ENCODE measurements at places on chromosomes 2 and 18.
A peak's percentile ranks its signal among the peaks of the same experiment; 100 is the strongest.

GRCh38 chr18:74496508-74497323, 553 bp downstream of the CNDP2 start:
- peak; percentile 79 for DNase-seq

DNA sequence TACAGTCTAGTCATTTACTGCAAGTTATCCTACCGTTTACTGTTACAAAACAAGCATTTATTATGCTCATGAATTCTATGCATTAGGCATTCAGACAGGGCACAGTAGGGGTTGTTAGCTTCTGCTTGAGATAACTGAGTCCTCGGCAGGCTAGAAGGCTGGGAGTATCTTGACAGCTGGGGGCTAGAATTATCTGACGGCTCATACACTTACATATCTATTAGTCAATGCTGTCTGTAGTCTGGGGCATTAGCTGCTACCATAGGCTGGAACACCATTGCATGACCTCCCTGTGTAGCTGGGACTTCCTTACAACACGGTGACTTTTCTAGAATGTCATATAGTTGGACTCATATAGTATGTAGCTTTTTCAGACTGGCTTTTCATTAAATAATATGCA, 61.9 kb upstream of the ALK start:
- DNase-seq = no peak

- DNase-seq = no peak
Observed at GRCh38 chr2:72006188-72006736, 141.4 kb downstream of the CYP26B1 start.

DNA sequence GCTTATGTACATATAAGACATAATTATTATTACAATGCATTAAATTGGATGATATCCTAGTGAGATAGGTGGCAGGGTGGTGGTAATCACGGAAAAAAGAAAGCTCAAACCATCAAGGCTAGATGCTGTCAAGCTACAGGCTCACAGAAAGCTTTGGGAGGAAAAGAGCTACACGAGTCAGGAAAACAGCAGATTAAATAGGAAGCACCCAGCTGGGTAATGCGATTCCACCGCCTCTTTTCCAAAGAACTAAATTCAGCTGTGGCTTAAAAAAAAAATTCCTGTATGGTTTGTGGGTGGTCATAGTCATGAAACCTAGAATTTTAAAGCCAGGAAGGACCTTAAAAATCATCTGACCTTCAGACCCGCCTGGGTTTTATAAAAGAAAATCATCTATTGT, 23.7 kb upstream of the PTPN4 start:
- DNase-seq = no peak

DNA sequence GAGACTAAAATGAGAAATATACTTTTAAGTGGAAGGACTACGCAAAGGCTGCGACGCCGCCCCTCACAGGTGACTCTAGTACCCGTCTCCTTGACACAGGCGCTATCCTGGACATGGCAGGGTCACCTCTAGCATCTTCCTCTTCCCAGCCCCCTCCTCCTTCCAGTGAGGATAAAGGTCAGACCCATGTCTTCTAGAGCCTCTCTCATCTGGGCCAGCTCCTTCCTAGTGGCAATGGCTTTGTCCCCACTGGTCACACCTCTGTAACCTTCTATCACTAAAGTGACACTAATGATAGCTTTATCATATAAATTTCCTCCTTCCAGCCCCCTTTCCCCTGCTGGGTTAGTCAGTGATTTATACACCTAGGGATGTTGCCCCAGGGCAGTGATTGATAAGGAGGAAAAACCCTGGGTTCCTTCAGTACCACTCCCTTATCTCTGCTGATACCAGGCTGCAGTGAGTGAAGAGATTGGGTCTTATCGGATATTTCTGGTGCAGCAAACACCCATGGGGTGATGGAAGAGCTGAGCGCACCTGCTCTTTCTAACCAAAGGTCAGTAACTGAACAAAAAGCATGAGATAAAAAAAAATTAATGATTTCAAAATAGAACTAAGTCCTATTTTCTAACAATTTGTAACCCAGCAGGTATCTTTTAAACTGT, 62.0 kb upstream of the FZD5 start:
- DNase-seq = no peak

GRCh38 chr2:126912201-126912600, 13.5 kb downstream of the TEX51 start:
- no peak for DNase-seq

DNA sequence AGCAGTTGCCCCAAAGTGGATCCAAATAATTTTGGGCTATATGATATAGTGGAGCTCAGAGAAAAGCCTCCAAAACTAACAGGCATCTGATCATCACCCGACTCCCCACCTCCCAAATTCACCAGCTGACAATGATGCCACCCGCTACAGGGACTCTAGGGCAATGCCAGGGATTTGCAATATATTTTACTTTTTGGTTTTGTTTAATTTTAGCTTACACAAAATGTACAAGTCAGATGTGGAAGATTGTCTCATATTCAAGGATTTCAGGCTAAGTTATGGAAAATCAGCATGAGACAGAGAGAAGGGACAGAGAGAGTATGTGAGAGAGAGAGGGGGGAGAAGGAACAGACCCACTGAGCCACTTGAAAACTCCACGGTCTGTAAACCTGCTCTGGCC, 187.4 kb downstream of the TMEM247 start:
- DNase-seq = no peak

GRCh38 chr2:98127229-98127989, 40.4 kb downstream of the VWA3B start:
- no peak for DNase-seq

DNA sequence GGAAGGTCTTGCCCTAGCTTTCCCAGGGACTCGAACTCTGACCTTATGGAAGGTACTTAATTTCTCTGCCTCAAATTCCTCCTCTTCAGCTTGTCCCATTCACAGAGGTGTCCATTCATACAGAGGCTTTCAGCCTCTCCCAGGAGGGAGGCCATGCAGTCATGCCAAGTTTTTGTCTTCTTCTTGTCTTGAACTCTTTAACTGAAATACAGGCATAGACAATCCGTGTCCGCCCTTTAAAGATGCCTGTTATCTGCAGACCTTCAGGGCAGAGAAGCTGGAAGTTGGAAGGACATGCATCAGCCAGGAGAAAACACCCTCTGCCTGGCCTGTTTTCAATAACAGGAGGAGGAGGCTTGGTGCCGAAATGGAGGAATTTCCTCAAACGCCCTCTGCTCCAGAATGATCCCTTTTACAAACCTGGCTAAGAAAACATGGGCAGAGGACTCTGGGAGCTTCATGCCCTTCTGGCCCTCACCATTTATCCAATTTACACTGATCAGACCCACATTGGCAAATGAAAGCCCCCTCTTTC, 308.3 kb downstream of the MYCN start:
- no peak for DNase-seq

DNA sequence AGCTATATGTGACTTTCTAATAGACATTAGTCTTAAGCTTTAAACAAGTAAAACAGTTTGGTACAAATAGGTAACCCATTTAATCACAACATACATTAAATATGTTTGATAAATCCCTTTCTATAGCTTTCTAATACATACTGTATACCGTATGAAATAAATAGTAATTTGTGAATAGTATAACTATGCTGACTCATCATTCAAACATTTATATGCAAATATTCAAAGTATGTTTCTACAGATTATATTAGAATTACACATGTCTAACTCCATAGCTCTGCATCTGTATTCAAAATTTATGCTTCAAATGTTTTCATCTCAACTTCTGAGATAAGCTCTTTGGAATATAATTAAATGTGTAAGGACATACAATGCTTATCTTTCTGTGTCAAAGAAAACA, 142.7 kb upstream of the ZNF804A start:
- no peak for DNase-seq
